ENCODE measurements at places on chromosomes 3 and 15. TPM values are rescaled to one million over a fixed set of nuclear protein-coding genes. Genes with fewer than 3 reads are reported as not detected.

The CCRL2 gene
- not detected for total RNA-seq

The DENND4A gene
- total RNA-seq: 4.7 TPM

The PPP1R14D gene
- total RNA-seq: not detected

The C3orf70 gene
- total RNA-seq: 1.8 TPM

DNA sequence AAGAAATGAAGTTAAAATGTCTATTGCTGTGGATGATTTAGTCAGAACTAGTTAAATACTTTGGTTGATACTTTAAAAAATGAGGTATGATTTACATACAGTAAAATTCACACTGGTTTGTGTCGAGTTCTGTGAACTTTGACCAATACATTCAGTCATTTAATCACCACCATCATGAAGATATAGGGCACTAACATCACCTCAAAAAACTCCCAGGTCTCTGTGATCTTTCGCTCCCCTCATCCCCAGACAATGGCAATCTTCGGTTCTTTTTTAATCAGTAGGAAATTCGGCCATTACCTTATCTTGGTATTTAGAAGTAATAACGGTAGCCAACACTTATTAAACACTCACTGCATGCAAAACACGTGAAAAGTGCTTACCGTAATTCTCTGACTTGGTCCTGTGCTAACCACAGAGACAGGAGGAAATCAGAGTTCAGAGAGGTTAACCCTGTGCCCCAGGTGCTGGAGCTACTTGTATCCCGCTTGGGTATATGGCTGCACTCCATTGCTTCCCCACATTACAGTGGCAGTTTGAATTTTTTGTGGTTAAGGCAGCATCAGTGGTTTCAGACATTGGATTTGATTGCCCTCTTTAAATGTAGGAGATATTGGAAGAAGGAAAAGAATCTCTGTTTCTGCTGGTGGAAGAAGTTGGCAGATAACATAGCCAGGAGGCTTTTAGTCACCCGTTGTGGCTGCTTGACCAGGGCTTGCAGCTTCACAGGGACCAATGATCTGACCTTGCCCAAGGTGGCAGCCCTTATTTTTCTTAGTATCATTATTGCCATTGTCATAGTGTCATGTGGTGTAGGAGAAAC is 4.2 kb downstream of the PLCL2 start:
- no peak overlapping the region for H3K27ac ChIP-seq
- peaks cover 4% of the 10 kb centered on the region for H3K4me1 ChIP-seq
- DNase-seq: no peak
- no peaks in the 10 kb centered on the region for H3K27me3 ChIP-seq

- peaks cover 12% of the 10 kb centered on the region for H3K4me1 ChIP-seq
- no peak overlapping the region for H3K27ac ChIP-seq
- no peaks in the 10 kb centered on the region for H3K27me3 ChIP-seq
- H3K4me3 ChIP-seq: no peak overlapping the region
These were observed 80.3 kb upstream of the IGSF10 start for GRCh38 chr3:151541178-151541577.

DNA sequence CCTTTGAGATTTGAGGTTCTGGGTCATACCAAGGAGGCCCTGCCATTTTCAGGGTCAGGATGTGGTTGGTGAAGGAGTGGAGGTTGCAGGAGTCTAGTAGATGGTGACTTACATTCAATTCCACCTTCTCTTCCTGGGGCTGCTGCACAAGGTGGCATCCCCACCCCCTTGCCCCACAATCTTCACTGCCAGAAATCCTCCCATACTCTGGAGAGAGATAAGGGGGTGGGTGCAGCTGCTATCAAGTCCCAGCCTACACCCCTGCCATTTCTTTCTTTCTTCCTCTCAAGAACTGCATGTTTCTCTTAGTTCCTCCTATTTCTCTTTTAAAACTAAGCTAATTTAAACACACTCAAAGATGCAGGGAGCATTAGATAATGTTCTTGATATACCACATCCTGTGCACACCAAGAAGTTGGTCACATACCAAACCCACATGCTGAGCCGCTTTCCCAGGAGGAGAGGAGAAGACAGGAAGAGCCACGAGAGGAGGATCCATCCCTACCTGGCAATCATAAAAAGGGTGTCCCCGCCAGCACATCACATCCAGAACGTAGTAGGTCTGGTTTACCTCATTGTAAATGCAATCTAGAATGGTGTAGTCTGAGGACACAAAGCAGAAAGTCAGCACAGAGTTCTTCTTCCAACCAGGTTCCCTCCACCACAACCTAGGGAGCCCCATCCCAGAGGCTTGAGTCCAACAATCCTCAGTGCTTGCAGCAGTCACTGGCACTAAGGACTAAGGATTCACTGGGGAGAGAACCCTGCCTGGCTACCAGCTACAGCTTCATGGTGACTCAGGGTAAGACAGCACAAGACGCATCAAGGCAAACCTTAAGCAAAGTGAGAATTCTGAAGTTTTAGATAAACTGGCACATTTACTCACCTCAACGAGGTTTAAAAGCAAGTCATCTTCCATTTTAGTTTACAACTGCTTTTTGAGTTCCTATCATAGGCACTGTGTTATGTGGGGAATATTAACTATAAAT is 18.5 kb downstream of the SNUPN start:
- DNase-seq: no peak
- no peaks in the 10 kb centered on the region for H3K4me1 ChIP-seq
- H3K36me3 ChIP-seq: peaks cover 14% of the 10 kb centered on the region

DNA sequence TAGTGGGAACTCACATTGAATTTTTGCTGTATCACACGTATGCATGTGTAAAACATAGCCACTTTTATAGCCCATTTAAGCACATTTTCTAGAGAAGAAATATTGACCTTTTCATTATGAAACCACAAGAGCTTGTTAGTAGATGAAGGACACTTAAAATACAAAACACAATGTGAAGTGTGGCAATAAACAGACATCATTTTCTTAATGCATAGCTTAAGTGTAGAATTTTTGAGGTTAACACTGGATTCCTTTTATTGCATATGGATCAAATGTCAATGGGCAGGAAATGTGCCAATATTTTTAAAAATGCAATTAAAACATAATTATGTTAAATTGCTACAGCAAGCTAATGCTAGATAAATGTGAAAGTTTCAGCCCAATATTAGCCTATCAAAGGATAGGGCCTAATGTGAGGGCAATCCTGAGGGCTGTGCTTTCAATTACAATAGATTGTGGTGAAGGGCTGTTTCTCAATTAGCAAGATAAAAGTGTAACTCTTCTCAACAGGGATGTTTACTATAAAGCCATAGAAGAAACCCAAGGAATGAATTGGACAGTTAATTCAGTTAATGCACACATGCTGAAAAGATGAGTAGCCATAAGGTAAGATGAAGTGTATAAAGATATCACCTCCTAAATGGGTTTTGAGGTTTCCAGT is 489.0 kb upstream of the CDIN1 start:
- no peaks in the 10 kb centered on the region for H3K27me3 ChIP-seq
- H3K27ac ChIP-seq: no peak overlapping the region
- H3K36me3 ChIP-seq: no peaks in the 10 kb centered on the region

GRCh38 chr15:50641318-50641717 is 45.3 kb downstream of the TRPM7 start:
- no peaks in the 10 kb centered on the region for H3K4me1 ChIP-seq
- peaks cover 22% of the 10 kb centered on the region for H3K36me3 ChIP-seq
- no peak overlapping the region for H3K27ac ChIP-seq

DNA sequence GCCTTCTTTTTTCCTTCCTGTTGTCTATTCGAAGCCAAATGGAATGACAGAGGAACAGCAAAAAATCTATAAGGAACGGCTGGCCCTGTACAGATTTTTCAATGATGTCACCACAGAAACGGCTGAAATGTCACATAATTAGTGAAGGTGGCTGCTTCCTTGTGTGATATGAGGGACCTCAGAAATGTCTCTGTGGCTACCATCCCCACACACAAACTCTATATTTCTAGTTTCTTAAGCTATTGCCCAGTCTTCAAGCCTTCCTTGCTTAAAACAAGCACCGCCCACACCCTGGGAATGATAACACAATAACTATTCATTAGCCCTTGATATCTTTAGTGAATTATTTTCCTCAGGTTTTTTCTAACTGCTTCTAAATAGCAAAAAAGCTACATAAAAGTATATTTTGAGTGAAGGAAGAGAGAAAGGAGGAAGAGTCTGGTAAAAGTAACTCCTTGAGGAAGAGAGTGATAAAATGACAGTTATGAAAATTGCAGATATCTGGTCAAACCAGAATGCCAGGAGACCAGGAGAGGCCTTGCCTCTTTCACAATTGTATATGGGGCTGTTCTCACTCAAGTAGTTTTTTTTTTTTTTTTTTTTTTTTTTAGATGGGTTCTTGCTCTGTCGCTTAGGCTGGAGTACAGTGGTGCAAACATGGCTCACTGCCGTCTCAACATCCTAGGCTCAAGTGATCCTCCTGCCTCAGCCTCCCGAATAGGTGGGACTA is 38.7 kb downstream of the FMN1 start:
- no peaks in the 10 kb centered on the region for H3K27me3 ChIP-seq
- no peaks in the 10 kb centered on the region for H3K4me1 ChIP-seq
- H3K27ac ChIP-seq: no peak overlapping the region
- H3K36me3 ChIP-seq: no peaks in the 10 kb centered on the region

DNA sequence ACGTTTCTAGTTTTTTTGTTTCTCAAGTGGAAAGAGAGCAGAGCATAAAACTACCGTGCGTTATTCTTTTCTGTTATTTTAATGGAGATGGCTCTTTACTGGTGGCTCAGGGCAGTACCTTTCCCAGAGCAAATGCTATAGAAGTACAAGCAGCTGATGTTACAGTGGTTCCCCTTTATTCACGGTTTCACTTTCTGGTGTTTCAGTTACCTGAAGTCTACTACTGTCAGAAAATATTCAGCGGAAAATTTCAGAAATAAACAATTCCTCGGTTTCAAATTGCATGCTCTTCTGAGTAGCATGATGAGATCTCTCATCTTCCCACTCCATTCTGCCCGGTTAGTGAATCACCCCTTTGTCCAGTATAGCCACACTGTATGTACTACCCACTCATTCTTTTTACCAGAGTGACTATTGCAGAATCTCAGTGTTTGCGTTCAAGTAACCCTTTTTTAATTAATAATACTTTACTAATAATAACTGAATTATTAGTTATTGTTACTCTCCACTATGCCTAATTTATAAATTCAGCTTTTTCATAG is 597.5 kb upstream of the ROBO2 start:
- no peak overlapping the region for H3K4me3 ChIP-seq
- no peaks in the 10 kb centered on the region for H3K4me1 ChIP-seq

- DNase-seq: no peak
- no peaks in the 10 kb centered on the region for H3K27me3 ChIP-seq
- H3K4me3 ChIP-seq: no peak overlapping the region
These were observed 65.5 kb downstream of the CORO2B start for GRCh38 chr15:68644083-68644904.

DNA sequence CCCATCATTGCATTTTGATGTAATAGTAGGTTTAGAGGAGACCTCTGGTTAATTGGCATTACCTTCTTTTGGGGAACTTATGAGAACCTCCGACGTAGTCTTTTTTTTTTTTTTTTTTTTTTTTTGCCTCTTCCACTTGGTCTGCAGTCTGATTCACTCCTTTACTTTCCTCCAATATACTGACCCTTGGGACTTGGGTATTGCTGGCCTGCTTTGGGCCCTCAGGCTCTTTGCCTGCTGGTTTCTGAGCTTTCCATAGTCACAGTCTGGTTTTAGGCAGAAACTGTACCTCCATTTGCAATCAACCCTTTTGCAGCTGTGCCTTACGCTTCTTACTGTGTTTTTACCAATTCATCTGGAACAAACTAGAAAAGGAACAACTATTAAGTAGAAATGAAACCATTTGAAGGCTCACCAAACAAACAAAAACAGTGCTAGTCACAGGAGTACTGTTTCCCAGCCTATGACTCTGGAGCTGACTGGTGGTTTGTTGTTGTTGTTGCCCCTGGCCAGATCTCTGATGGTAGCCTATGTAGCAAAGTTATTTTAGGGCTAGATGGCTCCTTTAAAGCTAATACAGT is 272.8 kb downstream of the BBX start:
- no peaks in the 10 kb centered on the region for H3K4me1 ChIP-seq
- no peak overlapping the region for H3K4me3 ChIP-seq
- H3K27me3 ChIP-seq: no peaks in the 10 kb centered on the region
- H3K36me3 ChIP-seq: no peaks in the 10 kb centered on the region

All from H1 (cell line).